ENCODE measurements at places on chromosomes 11 and 22.

- no peak for DNase-seq
Measured at GRCh38 chr11:15006139-15006759, 34.1 kb upstream of the CALCA start.

DNA sequence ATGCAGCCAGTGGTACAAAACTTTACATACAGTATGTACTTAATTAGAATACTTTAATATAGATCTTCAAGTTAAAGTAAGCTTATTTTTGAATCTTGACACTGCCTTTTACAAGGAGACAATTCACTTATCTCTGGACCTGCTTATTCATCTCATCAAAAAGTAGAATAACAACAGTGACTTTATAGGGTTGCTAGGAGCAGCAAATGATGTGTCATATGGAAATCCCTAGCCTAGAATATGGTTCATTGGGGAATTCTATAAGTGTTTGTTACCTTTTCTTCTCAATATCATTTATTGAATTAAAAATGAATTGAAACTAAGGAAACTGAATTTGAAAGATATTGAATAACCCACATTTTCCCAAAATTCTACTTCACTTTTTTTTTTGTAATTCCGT, 45.0 kb upstream of the FIBIN start:
- no peak for DNase-seq

- no peak for DNase-seq
Measured at GRCh38 chr11:76745044-76745376, 38.1 kb upstream of the TSKU start.

- DNase-seq = no peak
Measured at GRCh38 chr11:21912285-21912684, 280.6 kb upstream of the ANO5 start.

DNA sequence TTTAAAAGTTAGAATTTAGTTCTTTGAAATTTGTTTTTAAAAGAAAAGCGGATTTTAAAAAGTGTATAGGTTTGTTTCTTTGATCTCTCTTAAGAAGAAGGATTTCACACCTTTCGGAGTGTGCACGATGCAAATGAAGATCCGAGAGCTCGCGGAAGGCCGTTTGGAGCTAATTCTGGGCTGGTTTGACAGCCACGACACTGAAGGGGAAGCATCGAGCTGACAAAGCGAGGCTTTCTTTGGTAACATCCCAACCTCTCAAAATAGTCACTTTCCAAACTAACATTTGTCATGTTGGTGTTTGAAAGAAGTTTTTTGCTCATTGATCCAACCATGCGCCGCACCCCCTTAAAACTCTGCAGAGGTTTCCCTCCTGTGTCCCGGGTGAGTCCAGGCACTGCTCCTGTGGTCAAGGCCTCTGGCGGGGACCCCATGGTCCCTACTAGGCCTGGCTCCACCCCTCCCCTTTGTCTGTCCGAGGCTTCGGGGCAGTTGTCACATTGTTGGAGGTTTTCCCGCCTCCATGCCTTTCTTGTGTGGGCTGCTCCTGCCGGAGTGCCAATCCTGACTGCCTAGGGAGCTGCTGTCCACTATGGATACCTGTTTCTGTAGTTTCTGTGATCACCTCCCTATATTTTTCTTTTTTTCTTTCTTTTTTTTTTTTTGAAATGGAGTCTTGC, 39.7 kb downstream of the MPPED1 start:
- DNase-seq = no peak

GRCh38 chr11:93166862-93167261, 30.9 kb downstream of the SLC36A4 start:
- DNase-seq = no peak

DNA sequence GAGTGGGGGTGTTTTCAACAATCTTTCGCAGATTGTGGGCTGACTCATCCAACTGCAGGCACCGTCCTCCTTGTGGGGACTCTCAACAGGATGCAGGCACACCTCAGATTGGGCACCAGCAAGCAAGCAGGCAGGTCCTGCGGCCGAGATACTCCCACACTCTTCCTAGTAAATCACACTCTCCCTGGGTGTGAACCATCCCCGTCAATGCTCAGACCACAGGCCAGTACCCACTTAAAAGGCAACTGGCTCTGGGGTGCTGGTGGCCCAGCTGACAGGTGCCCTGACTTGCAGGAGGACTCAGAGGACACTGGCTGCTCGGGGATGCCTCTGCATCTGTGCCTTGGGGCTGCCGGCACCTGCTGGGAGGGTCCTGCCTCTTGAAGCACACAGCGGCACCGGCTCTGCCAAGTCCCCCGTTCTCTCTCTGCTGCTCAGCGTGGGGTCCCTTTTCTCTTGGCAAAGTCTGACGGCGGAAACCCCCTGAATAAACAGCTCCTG, 282.5 kb downstream of the CTTN start:
- DNase-seq = no peak

GRCh38 chr11:35138943-35139721, at the start of gene CD44:
Gene CD44 (plus strand): TSS chr11:35139171. CDS start chr11:35139304, 133 bp downstream.
- peak; percentile 21 for DNase-seq

- DNase-seq = no peak
Measured at GRCh38 chr11:86442420-86442819, 67.7 kb downstream of the CCDC81 start.

GRCh38 chr11:200224-201003, 6.8 kb downstream of the BET1L start:
- DNase-seq = no peak

- DNase-seq = no peak
Measured at GRCh38 chr22:38953577-38954413, 3.6 kb upstream of the APOBEC3A start.

- no peak for DNase-seq
Measured at GRCh38 chr22:46443850-46444389, 93.5 kb downstream of the CELSR1 start.

- DNase-seq = no peak
Measured at GRCh38 chr11:96151501-96151900, 191.5 kb downstream of the MAML2 start.

DNA sequence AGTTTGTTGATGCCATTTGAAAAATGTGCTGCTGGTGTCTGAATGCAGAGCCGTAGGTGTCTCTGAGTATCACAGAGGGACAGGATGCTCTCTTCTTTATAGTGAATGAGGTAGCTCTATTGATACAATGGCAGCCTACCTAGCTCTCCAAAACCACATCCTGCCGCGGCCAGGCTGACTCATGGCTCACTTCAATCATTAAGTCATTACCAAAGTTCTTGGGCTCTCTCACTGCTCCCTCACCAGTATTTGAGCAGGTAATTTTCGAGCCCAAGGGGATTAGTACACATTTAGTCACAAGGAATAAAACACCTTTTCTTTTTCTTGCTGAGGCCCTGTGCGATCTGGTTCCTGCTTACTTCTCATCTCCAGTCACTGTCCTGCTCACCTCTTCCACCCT, 509.0 kb upstream of the LARGE1 start:
- no peak for DNase-seq

- no peak for DNase-seq
Measured at GRCh38 chr22:20257212-20258020, 10.7 kb downstream of the RTN4R start.

GRCh38 chr11:81829976-81830375, 903.7 kb downstream of the FAM181B start:
- no peak for DNase-seq

- no peak for DNase-seq
Measured at GRCh38 chr11:17388609-17389210, at the start of gene KCNJ11. Gene KCNJ11 (minus strand): TSS chr11:17388659. CDS start chr11:17388091, 568 bp downstream.

GRCh38 chr11:117761993-117762392, 35.0 kb downstream of the DSCAML1 start:
- peak; percentile 73 for DNase-seq

GRCh38 chr22:39392341-39392948, 7.1 kb upstream of the TAB1 start:
- no peak for DNase-seq

DNA sequence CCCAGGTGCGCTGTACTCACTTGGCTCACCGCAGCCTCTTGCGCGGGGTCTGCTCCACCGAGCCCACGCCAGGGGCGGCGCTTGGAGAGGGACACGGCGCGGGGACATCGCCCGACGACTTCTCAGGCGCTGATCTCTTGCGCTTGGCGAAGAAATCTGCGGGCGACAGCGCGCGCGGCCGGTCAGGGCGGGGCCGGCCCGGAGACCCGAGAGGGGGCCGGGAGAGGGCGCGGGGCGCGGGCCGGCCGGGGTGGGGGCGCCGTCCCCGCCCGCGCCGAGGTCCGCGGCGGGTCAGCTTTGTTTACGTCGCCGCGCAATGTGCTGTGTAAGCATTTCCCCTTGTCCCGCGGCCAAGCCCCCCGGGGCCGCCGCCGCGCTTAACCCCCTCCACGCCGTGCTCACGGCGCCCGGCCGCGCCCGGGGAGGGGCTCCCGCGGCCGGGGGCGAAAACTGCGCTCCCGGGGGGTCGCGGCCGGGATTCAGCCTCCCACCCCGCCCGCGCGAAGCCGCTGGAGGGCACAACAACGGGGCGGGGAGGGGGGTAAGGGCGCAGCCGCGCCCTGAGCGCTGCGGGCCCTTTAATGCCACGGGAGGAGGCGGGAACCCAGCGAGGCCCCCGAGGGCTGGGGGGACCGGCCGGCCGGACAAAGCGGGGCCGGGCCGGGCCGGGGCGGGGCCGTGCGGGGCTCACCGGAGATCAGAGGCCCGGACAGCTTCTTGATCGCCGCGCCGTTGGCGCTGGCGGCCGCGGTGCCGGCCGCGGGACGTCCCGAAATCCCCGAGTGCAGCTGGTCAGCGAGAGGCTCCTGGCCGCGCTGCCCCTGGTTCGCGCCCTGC, 1.4 kb downstream of the CDKN1C start:
- no peak for DNase-seq

- DNase-seq = peak; percentile 90
Measured at GRCh38 chr11:113014262-113015097, 53.3 kb downstream of the NCAM1 start.

DNA sequence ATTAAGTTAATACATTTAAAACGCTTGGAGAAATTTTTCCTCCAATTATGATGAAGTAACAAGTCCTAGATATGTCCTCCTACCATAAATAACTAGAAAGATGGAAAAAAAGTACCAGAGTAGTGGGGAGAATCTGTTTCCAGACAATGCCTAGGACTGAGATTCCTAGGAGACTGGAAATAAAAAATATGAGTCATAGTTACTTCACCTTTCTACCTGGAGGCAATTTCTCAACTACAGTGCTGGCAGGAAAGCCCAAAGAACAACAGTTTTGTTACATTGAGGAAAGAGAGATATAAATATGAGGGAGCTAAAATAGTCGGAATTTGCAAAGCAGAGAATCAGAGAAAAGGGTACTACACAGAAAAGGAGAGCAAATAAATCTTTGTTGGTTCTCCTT, 202.1 kb upstream of the ARHGAP42 start:
- no peak for DNase-seq

GRCh38 chr22:47064416-47064815, 302.0 kb downstream of the TBC1D22A start:
- no peak for DNase-seq

DNA sequence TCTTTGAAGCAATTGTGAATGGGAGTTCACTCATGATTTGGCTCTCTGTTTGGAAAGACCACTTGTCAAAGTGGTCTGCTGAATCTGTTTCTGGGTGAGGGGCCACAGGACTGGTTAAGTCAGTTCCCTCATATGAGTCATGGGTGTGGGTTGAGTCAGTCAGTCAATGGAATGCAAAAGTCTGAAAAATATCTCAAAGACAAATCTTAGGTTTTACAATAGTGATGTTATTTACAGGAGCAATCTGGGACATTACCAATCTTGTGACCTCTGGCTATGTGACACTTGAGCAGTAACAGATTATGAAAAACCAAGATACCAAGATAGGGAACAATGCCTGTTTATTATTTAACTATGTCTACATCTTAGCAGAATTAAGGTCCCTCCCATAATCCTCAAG, 311.6 kb downstream of the AASDHPPT start:
- no peak for DNase-seq

- DNase-seq = no peak
Measured at GRCh38 chr11:118252688-118253087, 523 bp upstream of the MPZL3 start.

DNA sequence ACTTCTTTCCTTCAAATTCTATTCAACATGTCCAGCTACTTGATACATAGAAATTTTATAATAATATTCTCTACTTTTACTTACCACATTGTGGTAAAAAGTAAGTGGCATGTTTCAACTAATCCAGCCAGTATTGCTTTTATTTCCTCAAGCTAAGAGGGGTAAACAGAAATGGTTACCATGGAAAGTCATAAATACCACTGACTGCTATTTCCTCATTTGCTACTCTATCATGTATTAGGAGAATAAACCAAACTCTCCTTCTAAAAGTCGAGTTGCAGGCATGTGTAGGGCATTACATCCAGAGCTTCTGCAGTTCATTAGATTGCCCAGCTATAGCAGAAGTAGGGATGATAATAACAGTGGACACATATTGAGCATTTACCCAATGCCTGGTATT, 208.4 kb downstream of the MAML2 start:
- no peak for DNase-seq

- no peak for DNase-seq
Measured at GRCh38 chr22:27746918-27747317, 54.6 kb downstream of the MN1 start.

DNA sequence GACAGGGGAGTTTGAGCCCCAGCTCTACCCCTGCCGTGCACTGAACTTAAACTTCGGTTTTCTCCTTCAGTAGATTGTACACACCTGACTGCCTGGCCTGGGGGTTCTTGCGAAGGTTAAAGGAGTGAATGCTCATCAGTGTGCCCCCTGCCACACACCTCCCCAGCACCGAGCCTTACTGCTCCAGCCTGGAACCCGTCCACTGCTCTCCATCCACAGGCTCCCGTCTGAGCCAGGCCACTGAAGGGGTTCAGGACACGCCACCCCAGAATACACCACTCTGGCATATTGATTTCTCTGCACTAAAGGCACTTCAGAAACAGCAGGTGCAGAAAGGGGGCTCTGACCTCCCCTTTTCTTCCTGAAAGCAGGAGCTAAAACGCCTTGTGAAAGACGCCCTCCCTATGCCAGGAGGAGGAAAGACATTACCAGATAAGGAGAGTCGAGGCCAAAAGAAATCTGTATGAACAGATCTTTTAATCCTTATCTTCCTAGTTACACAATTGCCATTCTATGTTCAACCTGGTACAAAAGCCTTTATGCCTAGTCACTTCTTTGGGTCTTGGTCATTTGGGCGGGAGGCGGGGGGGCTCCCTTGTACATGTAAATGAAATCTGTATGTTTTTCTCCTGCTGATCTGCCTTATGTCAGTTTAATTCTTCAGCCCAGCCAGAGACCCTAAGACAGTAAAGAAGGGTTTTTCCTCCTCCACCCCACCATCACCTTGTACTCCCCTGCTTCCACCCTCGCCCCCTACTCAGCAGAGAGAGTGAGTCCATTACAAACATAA, 1.9 kb upstream of the SSTR3 start:
- DNase-seq = no peak

All from BE2C (cell line).